AG04449 (cell line): ENCODE measurements at places on chromosomes 7 and 10.

GRCh38 chr10:5543623-5544022 lies 18.9 kb downstream of the CALML3 start:
- DNase-seq, result no peak

- DNase-seq, result no peak
Observed at GRCh38 chr10:3782146-3782450, 2.9 kb downstream of the KLF6 start.

- no peak for DNase-seq
Observed at GRCh38 chr7:52639981-52640380, 395.5 kb upstream of the POM121L12 start.

DNA sequence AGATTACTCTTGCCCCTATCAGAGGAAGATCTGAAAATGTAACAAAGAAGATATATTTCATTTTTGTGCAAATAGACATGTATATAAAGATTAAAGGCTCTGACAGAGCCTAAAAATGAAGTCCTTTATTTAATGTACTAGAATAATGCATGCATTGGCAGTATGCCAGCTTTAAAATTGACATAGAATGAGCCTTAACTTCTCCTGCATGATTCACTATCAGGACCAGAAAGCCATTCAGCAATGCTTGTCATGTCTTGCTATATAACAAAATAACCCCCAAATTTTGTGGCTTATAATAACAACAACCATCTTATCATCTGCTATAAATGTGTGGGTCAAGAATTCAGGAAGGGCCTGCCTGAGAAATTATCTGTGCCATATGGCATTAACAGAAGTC lies 411.9 kb downstream of the GRM8 start:
- no peak for DNase-seq

DNA sequence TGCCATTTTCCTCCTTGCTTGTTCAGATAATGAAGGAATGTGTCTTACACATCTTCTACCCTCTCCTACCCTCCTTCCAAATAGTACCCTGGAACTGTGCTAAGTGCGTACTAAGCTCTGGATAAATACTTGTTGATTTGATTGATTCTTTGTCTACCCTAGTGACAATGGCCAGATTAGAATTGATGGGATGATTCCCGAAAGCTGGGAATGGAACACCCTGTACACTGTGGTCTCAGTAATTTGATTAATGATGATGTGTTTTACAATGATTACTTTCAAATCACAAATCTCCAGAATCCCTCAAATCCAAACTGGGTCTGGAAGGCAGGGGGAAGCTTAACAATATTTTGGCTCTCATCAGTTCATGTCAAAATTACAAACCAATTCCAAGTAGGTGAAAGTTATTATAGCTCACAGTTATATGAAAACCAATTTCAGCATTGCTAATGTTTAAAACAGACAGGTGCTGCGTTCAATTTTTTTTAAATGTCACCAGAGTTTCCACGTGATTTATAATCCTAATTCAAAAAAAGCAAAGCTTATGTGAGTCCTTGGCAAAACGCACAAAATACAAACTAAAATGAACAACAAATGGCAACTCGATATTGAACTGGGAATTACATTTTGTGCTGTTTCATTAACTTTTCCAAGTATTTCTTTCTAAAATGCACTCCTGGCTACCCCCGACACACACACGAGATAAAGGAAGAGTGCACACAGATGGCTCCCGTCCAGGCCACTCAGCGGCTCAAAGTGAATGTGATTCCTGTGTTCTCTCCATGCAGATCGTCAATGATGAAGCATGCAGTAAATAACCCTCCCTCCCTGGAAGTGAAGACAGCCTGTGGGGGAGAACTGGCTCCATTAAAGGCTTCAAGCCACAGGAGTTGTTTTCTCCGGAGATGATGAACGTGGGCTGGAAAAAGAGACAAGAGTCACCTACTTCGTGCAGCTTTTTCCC lies 21.7 kb upstream of the ADRB1 start:
- no peak for DNase-seq

DNA sequence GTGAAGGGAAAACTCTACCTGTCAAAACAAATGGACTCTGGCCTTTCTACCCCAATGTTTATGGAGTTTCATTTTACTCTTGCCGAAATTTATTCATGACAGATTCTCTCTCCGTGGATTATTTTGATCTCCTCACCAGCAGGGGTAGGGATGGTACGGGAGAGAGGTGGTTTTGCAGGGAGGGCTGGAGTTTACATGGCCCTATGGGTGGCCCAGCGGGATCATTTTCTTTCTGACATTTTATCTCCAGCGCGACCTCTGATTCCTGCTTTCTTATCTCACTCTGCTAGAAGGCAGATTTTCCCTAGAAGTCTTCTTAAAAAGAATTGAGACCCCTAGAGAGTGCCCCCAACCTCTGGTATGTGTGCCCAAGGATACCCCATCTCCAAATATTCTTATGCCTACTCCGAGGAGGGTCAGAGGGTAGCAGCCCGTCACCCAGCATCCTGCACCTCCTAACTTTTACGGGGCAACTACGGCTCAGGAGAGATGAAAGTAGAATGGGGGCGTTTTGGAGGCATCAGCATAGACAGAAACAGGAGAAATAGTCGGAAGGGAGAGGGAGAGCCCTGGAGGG lies 10.1 kb upstream of the GATA3 start:
- DNase-seq, result no peak

- no peak for DNase-seq
Observed at GRCh38 chr10:43012578-43012977, 64.3 kb upstream of the RET start.

- DNase-seq, result no peak
Observed at GRCh38 chr7:74332373-74333176, 43.4 kb downstream of the CLIP2 start.
